Stimulated activated CD4-positive, alpha-beta T cell treated with anti-CD3 and anti-CD28 coated beads, Interleukin-1b, Interleukin-23, amount 100 ng/mL, for 1 hour (primary cell): ENCODE measurements at places on chromosomes 1 and 21.

DNA sequence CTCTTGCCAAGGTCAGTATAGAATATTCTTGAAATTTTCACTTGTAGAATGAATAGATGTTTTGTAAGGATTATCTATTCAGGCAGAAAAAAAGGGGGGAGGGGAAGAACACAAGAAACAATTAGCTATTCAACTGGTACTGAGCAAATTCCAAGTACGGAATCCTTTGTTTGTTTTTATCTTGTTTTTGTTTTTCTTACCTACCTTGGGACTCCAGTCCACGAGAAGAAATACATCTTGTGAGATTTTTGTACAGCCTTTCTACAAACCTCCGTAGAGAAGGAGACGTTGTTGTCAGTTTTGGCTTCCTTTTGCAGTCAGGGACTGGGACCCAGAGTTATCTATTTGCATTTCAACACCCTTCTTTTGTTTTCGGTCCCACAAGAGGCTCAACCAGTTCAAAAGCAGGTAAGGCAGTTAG is 36.0 kb downstream of the ZNF281 start:
- DNase-seq, result no peak

DNA sequence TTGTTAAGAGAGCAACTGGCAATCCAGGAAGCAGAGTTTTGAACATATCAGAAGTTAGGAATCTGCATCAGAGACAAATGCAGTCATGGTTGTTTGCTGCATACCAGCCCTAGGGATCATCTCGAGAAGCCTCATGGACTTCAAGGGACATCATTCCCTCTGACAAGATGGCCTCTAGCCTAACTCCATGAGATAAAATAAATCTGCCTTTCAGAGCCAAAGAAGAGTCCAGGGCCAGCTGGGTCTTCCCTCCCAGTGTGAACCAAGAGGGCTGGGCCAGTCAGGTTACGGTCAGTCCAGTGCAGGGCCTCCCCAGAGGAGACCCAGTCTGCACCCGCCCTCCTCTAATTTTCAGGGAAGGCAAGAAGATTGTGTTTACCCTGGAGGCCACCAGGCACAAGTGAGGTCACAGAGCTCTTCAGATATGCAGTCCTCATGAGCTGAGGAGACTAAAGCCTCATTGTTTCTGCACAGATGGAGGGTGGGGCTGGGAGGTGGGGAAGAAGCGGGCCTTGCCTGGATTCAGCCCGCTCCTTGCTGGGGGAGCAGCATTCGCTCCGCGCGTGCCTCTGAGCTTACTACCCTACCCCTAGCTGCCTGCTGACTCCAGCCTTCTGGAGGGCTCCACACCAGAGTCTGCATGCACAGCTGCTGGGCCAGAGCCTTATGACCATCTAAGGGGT is 52.8 kb downstream of the CAPN2 start:
- DNase-seq, result no peak

DNA sequence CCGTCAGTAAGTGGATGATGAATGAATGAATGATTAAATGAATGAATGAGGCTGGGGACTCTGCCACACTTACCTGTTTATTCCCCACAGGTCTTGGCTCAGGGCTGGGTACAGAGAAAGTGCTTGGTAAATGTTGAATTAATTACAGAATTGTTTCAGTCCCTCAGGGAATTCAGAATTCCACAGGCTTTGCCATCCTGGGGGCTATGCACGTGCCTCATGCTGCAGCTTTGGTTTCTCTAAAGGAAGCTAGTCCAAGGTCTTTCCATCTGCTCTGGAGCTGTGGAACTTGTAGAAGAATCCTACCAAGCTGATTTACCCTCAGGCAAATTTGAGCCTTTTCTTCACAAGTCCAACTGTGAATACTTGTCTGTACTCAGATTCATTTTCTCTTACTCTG is 376.8 kb upstream of the AJAP1 start:
- no peak for DNase-seq

DNA sequence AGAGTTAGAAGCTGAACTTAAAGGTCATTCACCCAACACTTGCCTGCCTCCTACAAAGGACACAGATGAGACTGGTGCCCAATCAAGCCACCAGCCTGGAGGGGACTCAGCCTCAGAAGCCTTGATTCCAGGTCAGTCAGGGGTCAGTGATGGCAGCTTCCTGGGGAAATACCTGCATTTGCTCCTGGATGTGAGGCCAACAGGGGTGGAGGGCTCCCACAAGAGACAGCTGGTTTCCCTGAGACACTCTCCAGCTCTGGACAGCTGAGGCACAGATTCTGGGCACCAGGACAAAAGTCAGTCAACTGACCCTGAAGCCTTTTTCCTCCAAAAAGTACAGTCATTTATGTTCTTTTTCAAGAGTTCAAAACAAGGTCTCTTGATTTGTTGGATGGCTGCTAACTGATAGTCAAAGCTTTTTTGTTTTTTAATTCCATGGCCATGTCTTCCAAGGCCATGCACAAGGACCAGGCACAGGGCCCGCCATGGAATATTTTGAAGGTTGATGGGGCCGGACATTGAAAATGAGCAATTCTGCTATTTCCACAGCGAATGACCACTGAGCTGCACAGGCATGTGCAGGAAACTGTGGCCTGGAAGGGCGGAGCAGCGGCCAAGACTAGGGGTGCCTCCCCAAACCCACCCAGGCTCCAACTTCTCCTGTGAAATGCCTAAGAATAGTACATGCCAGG is 1.8 kb downstream of the C2CD2 start:
- DNase-seq, result no peak

- no peak for DNase-seq
Measured at GRCh38 chr1:85322655-85323054, 46.2 kb upstream of the BCL10 start.

DNA sequence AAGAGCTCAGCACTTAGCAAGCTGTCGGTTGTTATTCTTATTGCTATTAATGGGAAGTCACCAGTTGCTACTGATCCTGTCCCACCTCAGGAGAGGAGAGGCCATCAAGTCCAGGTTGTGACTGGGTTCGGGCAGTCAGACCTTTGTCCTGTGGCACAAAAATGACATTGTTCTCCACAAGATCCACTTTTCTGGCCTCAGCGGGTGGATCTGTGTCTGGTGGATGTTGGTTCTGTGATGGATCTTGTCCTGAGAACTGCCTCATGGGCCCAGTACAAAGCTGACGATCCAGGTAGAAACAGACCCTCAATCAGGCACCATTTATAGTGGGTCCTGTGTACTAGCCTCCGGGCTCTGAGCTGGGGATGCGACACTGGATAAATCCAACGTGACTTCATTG is 26.9 kb downstream of the TRIM67 start:
- no peak for DNase-seq

- no peak for DNase-seq
Measured at GRCh38 chr1:20615946-20616846, 17.1 kb upstream of the PINK1 start.

DNA sequence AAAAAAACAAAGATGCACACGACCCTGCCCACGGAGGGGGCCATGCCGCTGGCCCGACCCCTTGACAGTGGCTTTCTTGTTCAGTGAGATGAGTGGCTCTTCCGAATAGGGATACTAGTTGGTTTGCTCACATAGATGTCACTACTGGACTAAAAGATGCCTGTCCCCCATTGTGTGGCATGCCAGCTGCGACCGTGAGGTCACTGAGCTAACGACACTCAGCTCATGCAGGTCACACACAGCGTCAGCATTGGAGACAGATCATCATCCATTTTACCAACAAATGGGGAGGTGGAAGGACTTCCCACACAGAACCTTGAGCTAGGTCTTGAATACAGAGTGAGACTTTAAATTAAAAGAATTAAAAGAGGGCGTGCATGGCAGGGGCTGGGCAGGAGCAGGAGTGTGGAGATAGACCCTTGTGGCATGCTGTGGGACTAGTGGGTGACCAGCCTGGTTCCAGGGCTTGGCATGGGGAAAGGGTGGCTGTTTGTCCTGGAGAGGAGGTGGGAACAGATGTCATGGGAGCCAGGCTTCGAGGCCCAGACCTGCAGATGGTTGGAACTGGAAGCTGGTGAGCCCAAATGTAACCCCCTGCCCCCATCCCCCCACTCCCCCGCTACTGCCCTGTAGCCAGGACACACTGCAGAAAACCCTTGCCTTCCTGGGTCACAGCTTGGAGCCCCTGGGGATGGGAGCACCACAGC is 12.4 kb downstream of the SLC1A7 start:
- DNase-seq, result no peak

DNA sequence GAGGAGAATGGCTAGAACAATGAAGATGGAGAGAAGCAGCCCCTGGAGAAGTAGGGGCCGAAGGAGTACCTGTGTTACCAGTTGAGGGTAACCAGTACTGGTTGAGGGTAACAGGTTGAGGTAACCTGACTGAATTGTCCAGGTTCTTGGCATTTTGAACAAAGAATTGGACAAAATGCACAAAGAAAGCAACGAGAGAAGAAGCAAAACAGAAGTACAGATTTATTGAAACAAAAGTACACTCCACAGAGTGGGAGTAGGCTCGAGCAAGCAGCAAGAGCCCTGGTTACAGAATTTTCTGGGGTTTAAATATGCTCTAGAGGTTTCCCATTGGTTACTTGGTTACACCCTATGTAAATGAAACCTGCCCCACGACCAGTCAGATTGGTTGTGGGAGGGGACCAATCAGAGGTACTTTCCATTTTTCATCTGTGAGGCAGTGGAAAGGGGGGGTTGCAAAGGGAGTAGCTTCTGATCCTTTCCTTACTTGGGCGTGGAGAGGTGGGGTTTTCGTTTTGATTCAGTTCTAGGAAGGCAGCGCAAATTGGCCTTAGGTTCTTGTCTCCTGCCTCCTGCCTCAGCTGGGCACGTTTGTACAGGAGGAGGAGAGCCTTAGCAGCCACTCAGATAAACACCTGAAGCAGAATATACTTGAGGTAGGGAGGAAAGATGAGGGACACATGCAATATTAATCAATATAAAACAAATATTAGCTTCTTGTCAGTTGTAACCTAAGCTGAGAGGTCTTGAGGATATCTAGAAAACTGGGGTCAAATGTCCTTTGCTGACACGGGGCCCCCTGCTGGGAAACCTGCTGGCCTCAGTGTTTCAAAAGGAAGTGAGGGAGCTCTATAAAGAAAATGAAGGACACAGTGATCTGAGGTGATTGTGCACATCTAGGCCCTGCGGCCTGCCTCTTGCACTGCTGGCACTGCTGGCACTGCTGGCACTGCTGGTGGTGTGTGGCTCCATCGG is 14.3 kb upstream of the LSM10 start:
- no peak for DNase-seq

DNA sequence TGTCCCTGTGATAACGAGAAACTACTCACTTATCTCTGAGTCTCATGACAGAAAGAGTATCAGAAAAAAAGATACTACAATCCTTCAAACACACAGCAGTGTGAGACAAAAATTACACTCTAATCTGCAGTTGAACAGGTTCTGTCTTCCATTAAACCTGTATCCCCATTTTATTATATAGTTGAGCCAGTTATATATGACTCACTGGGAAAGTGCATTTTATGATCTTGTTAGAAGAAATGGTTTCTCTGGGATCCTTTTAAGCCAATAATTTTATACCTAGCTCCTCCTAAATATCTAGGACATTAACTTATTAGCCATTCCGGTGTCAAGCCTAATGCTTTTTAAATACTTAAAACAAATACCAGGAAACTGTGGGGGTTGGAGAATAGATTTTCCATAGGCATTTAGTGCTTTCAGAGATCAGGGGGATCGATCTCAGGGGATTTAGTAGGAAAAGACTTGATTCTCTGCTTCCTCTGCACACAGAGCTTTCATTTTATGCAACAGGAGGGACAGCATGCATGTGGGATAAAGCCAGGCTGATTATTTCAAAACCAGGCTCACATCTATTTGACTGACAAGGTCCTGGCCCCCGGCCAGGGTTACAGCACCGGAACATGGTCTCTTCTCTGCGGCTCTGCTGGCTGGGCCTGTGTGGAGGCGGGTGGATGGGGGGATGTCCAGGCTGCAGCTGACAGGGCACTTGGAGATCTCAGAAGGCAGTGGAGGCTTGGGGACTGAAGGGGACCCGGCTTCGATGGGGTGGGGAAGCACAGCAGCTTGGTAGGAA is 310.6 kb downstream of the DISC1 start:
- DNase-seq, result no peak

DNA sequence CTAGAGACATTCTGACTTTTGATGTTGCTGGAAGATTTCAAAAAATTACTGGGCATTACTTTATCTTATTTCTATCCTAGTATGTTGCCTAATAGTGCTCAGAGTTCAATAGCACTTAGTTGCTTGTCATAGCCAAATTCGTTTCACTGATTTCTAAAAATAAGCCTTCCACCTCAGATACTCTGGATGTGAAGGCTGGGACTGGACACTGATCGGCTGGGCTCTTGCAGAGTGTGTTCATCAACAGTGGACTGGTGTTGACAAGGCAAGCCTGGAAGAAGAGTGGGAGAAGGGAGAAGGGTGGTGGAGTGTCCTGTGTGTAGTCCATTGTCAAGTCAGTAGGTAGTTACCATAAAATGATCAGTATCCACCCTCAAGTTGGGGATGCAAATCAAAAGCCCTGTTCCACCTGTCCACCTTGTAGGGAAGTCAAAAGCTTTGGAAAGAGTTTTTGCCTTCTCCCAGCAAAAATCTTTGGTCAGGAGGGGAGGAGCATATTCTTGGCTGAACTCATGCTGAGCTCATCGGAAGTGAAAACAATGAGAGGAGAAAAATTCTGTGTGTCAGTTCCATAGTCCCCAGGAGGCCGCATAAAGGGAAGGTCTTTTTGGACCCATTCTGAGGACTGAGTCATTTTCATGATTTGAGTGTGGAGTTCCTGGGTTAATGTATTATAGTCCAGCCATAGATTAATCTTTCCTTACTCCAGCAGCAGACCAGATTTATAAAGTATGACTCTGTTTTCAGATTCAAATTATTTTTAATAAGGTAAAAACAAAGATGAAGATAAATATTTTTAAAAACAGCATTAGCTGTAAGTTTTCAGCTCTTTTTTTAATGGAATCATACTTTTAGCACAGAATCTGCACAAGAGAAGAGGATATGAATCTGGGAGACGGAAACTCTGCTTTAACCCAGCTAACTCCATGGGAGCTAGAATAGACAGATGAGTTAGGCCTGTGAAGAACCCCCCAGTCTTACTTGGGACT is 99.5 kb upstream of the BMP8A start:
- no peak for DNase-seq

DNA sequence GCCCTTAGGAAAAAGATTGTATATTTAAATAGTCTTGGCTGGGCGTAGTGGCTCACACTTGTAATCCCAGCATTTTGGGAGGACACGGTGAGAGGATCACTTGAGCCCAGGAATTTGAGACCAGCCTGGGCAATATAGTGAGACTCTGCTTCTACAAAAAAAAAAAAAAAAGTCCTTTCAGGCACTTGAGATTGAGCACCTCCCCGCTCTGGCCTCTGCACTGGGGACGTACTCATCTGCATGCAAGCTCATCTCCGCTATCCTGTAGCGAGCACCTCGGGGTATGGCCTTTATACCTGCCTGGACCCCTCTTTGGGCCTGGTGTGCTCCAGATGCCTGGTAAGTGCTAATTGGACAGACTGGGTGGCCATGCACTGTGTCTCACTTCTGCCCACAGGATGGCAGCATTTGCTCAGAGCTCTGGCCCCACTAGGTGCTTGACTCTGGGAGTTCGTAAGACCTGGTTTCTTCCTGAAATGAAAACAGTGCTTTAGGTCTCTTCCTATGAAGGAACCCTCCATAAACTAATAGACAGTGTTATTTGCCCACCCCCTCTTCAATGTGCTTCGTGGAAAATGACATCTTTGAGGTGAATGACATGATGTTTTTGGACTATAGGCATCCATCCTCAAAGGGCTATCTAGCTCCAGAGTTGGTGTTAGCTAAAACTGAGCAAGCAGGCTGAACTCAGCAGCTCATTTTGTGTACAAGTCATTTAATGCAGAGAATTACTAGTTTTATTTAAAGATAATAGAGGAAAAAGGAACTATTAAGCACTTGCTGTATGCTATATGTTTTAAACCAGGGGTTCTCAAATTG is 61.7 kb upstream of the ADAR start:
- peak; percentile 35 for DNase-seq

- no peak for DNase-seq
Measured at GRCh38 chr1:165894591-165894990, 67.2 kb downstream of the UCK2 start.
